NCI-H524 treated with DMSO at 0.1 percent for 48 hours (cell line): ENCODE measurements at places on chromosomes 5 and 9.

- DNase-seq = no peak
Observed at GRCh38 chr9:77601476-77602099, 46.5 kb downstream of the GNA14 start.

GRCh38 chr5:29230591-29230990 lies 1962.9 kb upstream of the CDH6 start:
- no peak for DNase-seq

GRCh38 chr5:139551191-139551889 lies 9.8 kb upstream of the UBE2D2 start:
- no peak for DNase-seq

DNA sequence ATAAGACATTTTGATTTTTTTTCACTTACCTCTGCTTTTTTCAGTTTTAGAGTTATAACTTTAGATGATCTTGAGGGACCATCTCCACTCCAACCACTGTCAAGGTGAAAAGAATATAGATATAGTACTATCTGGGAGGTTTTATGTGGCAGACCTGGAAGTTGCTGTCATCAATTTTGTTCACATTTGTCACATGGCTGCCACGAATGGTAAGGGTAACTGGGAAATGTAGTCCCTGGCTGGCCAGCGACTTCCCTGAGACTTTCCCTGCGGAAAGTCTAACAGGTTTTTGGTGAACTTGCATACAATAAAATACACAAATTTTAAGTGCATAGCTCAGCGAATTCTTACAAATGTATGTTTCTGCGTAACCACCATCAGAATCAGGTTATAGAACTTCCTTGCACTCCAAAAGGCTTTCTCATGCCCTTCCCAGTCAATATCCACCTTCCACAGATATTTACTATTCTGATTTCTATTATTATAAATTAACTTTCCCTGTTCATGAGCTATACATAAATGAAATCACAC lies 121.5 kb downstream of the MAT2B start:
- DNase-seq = no peak

- DNase-seq = no peak
Observed at GRCh38 chr9:69949396-69949795, 94.3 kb upstream of the MAMDC2 start.

GRCh38 chr9:96078897-96079490 lies 203.5 kb downstream of the ERCC6L2 start:
- DNase-seq = no peak

DNA sequence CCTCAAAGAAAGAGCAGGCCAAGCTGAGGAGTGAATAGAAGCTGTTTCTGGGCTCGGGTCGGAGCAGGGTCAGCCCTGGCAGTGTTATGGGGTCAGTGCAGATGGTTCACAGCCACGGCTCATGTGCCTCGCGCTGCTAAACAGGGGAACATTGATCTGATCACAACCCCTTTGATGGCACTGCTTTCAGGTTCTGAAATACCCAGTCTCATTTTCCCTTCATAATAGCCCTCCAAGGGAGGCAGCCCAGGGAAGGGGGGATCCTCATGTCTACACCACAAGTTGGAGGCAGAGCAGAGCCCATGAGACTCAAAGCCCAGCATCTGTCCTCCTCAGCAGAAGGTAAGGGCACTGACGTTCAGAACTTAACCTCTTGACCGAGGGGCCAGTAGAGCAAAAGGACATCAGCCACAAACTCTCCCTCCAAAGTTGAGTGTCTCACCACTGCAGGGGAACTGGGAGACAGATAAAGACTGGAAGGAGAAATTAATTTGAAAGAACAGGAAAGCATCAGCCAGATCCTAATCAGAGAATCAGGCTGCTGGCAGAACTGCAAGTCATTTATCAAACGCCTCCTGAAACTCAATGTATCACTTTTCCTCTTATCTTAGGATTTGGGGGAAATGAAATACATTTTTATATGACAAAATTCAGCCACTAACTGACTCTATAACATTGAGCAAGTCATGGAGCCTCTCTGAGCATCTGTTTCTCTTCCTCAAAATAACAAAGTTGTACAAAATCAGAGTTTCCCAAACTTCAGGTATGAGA lies 110.6 kb downstream of the SH3TC2 start:
- no peak for DNase-seq

DNA sequence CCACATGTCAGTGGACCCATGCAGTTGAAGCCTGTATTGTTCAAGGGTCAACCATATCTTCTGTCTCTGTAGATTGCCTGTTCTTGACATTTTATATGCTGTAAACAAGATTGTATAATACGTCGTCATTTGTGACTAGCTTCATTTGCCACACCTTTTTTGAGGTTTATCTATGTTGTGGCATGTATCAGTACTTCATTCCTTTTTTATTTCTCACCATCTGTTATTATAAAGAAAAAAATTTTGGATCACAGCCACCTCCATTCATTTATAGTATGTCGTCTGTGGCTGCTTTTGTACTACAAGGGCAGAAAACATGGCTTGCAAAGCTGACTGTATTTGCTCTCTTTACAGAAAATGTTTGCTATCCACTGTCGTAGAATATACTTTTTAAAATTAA lies 72.4 kb downstream of the TEK start:
- DNase-seq = no peak

- DNase-seq = no peak
Observed at GRCh38 chr5:35822511-35822910, 34.2 kb upstream of the IL7R start.

DNA sequence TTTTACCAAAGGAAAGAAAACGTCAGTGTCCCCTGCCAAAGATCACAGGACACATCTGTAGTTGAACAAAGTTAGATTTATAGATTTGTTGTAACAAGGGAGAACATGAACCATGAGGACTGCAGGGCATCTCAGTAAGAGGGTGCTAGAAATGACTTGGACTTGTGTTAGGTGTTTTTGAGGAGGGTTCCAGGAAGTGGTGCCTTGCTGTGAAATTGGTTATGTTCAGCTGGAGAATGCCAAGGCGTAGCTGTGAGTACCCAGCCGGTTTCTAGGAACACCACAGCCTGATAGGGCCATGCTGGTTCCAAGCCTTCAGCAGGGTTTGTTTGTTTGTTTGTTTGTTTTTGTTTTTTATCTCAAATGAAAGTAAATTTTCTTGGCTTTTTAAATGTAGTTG lies 5.3 kb downstream of the SPEF2 start:
- DNase-seq = no peak

DNA sequence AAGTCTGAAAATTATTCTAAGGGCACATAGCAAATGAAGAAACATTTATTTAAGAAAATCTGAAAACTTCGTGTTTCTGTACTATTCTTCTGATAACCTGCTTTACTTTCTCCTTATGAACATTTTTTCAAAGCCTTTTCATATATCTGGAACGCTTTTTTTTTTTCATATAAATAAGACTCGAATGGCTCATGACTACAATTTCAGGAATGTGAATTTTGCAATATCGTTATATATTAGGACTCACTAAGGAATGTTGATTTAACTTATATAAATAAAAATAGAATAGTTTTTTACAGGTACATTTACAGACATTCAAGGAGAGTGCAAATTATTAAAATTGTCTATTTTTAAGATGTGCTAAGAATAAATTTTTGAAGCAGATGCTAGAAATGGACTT lies 42.9 kb downstream of the GPBP1 start:
- DNase-seq = no peak

DNA sequence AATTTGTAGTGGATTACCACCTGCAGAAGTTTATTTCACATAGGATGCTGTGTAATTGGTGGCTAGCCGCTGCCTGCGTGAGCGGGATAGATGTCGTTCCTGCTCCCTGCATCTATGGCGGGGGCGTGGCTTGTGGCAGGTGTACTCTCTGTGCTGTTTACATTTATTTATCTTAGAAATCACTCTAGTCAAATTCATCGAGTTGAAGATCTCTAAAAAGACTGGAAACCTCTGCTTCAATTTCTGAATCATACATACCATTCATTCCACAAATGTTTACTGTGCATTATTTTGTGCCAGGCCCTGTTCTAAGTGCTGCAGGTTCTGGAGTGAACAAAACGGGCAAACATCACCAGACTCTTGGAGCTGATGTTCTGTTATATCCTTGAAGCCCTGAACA lies 11.9 kb downstream of the ROPN1L start:
- DNase-seq = no peak

DNA sequence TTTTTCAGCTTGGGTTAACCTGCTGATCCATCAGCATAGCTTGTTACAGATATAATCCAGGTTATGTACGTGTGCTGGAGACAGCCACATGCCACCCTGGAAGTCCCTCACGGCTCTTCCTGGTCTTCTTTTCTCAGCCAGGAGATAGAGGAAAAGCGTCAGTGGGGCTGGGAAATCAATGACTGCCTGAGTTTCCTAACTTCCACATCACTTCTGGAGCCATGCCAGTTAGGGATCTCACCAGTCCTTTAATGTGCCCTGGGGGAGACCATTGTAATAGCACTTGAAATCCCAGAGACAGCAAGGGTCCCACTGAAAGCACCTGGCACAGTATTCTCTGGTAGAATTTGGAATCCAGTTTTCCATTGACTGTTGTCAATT lies 29.2 kb downstream of the ANXA2R start:
- no peak for DNase-seq

DNA sequence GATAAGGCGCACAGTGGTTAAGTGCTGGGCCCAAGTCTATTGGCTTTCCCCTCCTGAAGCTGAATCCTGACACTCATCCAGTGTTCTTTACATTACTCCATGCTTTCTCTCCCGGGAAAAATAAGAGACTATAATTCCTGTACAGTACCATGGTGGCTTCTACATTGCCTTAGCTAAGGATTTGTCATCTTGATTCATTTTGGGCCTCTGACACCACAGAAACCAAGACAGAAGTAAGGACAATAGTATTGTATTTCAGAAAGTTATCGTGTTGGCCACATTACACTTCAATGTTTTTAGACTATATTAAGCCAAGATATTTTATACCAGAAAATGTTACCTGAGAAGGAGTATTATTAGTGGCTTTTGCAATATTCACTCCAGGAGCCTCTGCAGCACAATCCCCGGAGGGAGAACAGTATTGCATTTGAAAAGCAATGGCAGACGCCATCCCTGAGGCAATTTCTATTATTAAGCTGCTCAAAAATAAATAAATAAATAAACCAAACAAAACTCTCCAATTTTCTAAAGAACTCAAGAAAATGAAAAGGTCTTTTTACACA lies 267.9 kb downstream of the ENC1 start:
- no peak for DNase-seq

- no peak for DNase-seq
Observed at GRCh38 chr9:98894761-98895160, 48.9 kb upstream of the COL15A1 start.

GRCh38 chr5:98913911-98914310 lies 14.9 kb downstream of the CHD1 start:
- DNase-seq = no peak

DNA sequence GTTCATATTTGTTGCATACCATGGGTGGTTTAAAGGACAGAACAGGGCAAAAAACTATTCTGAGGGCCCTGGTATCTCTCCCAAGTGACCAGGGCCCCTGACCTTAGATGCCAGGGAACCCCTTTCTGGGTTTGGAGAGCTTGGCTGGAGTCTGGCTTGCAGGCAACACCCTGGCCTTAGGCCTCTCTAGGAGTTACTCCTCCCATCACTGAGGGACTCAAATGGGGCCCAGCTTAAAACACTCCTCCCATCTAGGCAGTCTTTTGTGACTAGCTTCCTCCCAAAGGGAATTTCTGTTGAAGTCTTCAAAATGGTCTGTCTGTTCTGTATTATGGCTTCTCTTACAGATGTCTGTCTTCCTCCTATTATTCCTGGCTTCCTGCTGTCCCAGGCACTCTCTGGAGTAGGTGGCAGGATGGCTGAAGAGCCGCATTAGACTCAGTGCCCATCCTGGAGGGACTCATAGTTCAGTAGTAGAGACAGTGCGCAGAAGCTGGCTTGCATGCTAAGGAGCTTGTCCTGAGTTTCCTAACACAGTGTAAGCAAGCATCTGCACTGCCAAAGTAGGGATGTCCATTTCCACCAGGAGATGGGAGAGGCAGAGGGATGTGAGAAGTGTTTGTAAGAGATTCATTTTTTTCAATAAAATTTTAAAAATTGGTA lies 10.0 kb downstream of the COL15A1 start:
- no peak for DNase-seq

DNA sequence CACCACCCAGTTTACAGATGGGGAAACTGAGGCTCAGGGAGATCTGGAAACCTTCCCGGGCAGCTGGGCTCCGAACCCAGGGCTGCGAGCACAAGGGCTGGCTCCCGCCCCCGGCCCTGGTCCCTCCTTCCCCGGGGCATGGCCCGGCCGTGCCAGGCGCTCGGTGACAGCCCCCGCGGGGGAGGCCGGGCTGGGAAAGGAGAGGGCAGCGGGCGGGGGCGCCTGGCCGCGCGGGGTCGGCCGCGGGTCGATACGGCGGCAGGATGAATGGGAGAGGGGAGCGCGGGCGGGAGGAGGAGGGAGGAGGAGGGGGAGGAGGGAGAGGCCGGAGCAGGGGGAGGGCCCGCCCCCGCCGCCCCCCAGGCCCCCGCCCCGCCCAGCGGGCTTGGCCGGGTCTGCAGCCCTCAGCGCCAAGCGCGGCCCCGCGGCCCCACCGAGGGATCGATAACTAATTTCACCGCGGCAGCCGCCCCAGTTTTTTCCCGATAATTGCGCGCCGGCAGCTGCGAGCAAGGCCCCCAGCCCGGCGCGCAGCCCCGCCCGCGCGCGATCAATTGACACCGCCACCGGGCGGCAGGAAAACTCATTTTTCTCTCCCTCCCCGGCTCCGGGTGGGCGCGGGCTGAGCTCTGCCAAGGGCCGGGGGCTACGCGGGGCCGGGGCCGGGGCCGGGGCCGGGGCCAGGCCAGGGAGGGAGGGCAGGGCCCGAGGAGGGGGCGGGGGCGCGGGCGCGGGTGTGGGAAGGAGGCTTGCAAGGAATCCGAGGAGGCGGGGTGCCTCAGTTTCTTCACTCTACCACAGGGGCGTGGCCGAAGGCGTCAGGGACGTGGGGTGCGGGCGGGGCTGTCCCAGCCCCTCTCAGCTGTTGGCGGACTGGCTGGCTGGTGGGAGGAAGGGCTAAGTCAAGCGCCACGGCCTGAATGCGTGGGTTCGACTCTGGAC lies 52.1 kb downstream of the C9orf50 start:
- DNase-seq = no peak

DNA sequence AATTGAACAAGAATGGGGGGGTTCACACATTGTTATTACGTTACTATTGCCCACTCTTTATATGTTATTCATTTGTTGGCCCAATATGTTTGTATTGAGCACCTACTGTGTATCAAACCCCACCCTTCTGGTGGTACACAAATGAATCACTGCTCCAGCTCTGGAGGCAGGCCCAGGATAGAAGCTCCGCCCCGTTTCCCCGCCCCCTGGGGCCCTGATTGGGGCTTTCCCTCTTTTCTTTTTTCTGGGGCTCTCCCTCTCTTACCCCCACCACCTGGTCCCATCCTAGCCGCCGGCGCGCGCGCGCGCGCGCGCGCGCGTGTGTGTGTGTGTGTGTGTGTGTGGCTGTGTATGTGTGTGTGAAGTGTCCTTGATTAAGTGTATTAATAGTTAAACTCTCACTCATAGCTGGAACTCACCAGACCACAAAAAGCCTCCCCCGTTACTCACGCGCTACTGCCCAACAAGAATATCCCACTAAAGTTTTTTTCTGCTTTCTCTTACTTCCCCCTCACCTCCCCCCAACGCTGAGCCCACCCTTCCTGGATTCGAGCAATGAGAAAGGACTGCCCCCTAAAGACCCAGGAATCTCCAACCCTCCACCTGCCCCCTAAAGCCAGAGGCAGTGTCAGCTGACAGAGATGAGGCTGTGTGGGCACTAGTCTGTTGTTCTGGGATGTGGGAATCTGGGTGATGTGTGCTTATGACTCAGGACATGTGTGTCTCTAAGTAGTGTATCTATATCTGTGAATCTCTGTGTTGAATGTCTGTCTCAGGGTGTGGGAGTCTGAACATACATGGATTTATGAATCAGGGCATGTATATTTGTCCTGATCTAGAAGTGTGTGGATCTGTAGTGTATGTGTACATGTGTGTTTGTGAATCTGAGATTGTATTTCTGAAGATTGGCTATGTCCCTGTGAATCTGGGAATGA lies 4.0 kb downstream of the CXXC5 start:
- DNase-seq = no peak
